ENCODE measurements at places on chromosomes 11 and 22. TPM values are rescaled to one million over a fixed set of nuclear protein-coding genes. Genes with fewer than 3 reads are reported as not detected.

- no peak for DNase-seq
- H3K36me3 ChIP-seq, result no peaks in the 10 kb centered on the region
- H3K4me1 ChIP-seq, result no peaks in the 10 kb centered on the region
- no peaks in the 10 kb centered on the region for H3K27me3 ChIP-seq
- H3K4me3 ChIP-seq, result no peak overlapping the region
- H3K27ac ChIP-seq, result no peak overlapping the region
Measured at GRCh38 chr11:133123366-133123765, 408.9 kb downstream of the OPCML start.

GRCh38 chr11:85768473-85769146, 42.3 kb downstream of the SYTL2 start:
- H3K36me3 ChIP-seq, result no peaks in the 10 kb centered on the region
- no peak overlapping the region for H3K4me3 ChIP-seq
- H3K27ac ChIP-seq, result no peak overlapping the region
- H3K27me3 ChIP-seq, result no peaks in the 10 kb centered on the region
- no peaks in the 10 kb centered on the region for H3K4me1 ChIP-seq
- no peak for DNase-seq

DNA sequence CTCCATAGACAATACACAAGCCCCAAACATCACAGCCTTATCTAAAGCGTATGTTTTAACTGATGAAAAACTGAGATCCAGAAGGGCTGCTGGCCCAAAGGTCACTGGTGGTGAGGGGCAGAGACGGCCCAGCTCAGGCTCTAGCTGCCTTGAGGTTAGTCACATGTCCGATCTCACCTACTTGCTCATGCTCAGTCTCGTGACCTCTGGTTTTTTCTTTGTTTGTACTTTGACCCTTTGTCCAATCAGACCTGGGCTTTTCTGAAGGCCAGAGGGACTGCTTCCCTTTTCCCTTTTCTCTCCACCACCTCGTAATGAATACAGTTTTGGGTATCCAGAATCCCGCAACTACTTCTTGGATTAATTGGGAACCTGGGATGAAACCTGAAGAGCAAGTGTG, 28.6 kb downstream of the MMP20 start:
- DNase-seq, result no peak
- H3K36me3 ChIP-seq, result no peaks in the 10 kb centered on the region
- H3K4me1 ChIP-seq, result peaks cover 18% of the 10 kb centered on the region

DNA sequence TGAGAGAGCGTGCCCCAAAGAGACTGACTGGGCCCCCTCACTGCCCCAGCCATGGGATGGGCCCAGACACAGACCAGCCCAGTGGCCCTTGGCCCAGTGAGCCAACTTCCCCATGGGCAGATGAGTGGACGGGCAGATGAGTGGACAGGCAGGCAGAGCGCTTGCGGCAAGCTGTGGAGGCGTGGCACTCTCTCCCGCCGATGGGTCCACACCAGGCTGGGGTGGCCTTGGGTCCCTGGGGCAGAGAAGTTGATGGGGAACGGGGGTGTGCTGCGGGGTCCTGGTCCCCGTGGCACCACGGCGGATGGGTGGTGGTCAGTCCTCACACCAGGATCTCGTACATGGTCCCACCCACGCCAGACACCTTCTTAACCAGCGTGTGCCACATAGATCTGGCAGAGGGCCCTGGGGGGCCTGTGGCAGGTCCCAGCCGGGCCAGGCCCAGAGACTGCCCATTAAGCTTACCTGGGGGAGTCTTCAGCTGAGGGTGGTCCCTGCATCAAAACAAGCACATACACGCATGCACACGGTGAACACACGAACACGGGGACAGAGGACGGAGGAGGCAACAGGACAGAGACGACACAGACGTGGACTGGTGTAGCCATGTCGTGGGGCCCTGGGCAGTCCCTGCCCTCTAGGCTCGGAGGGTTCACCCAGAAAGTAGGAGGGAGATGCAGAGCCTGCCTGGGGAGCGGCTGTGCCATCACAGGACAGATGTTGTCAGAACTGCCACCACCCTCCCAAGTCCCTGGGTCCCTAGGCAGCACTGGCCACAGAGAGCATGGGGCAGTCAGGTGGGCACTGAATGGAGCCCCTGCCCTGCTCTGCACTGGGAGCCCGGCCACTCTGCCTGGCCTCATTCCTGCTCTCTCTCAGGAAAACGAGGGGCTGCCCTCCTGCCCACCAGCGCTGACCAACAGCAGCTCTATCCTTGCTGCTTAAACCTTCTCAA, 182.2 kb downstream of the IGLL1 start:
- H3K27ac ChIP-seq, result no peak overlapping the region
- H3K36me3 ChIP-seq, result no peaks in the 10 kb centered on the region
- no peaks in the 10 kb centered on the region for H3K4me1 ChIP-seq
- H3K27me3 ChIP-seq, result no peaks in the 10 kb centered on the region
- H3K4me3 ChIP-seq, result no peak overlapping the region

The SMC1B gene
- not detected for total RNA-seq

DNA sequence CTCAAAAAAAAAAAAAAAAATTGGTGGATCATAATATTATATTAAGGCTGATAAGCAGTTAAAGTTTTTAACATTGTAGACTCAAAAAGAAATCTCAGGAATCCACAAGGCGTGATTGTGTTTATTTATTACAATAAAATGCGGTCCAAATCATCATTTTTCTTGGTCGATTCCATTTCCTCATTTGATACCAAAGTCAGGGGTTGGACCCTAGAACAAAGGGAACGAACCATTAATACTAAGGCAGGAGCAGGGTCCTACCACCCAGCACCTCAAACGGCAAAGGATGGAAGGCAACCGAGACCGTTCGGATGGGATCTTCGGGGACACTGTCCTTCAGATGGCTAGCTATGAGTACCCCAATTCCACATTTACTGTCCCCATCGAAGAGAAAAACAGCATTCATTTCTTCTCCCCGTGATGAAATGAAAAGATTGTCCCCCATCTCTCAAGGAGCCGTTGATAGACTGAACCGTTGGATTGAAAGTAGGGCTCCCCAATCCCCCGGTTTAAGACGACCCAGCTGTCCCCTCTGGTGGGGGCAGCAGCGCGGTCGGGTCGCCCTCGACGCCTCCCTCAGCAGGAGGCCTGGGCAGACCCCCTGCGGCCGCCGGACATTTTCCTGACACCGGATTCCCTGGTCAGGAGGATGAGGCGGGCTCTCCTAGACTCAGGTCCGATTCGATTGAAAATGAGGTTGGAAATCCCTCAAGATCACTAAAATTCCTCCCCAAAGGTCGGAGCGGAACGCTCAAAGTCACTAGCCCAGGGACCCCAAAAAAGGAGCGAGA, 607 bp downstream of the DMC1 start:
- no peaks in the 10 kb centered on the region for H3K36me3 ChIP-seq
- H3K4me3 ChIP-seq, result peak overlapping the region; percentile 78
- H3K4me1 ChIP-seq, result peaks cover 17% of the 10 kb centered on the region
- no peak overlapping the region for H3K27ac ChIP-seq
- peak; percentile 59 for DNase-seq
- H3K27me3 ChIP-seq, result no peaks in the 10 kb centered on the region

The HYLS1 gene
- total RNA-seq, result 5.8 TPM

DNA sequence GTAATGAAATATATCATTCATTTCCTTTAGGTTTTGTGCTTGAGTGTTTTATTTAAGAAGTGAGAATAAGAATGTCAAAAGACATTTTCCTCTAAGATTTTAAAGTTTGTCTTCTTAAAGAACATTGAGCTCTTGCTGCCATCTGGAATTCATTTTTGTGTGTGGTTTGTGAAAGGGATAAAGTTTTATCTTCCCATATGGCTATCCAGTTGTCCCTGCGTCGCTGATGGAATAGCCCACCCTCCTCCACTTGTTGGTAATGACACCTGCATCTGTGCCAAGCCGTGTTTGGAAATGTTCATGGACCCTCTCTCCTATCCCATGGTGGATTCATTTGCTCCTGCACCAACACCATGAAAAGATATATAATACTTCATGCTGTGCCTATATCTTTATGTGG, 901.5 kb downstream of the BRD1 start:
- no peak overlapping the region for H3K27ac ChIP-seq
- no peaks in the 10 kb centered on the region for H3K27me3 ChIP-seq
- H3K36me3 ChIP-seq, result no peaks in the 10 kb centered on the region
- no peaks in the 10 kb centered on the region for H3K4me1 ChIP-seq

DNA sequence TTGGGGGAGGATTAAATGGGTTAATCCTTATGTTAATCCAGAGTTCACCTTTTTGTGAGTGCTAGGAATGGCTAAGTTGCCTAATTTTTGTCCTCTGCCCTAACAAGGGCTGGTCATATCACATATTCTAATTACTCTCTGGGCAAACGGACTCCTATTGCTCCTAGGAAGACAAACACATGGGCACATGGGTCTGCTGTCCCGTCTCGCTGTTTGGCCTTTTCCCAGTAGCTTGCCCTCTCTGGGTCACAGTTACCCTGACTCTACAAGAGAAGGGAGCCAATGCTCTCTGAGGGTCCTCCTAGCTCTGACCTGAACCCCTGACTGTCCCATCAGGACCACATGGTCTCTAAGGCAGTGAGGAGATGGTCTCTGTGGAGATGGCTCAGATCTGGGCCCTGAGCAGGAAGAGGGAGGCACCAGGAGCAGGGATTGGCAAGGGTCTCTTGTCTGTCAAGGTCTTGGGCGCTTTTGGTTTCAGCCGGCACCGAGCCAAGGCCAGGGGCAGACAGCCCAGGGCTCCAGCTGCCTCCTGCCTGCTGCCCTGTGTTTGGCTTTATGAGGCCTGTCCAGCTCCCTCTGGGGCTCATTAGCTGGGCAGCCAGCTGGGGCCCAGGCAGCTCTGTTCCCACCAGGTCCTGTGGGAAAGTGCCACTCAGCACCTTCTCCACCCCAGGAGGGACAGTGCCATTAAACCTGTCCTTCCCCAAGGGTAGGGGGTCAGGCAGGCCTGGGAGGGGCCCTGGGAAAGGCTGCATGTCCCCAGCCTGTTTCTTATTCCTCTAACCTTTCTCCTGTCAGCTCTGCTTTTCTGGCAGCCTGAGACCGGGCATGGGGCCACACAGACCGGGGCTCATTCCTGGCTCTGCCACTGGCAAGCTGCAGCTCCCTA, 559.9 kb downstream of the MN1 start:
- H3K36me3 ChIP-seq, result no peaks in the 10 kb centered on the region
- no peak overlapping the region for H3K4me3 ChIP-seq
- H3K27ac ChIP-seq, result no peak overlapping the region
- peak; percentile 51 for DNase-seq

DNA sequence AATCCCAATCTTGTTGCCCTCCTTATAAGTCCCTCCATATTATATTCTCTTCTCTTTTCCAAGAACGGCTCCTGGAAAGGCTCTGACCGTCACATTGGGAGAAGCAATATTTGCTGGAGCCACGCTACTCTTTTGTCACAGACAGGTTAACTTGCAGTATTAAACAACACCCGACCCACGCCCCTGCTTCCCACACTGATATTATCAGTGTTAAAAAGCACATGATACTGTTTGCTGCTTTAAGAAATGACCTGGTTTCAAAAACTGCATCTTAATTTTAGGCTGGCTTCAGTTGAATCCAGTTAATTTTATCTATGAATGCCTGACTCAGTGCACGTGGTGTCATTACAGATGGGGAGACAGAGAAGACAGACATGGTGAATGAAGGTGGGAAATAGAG, 3.1 kb downstream of the FLI1 start:
- H3K4me1 ChIP-seq, result peaks cover 13% of the 10 kb centered on the region
- no peak for DNase-seq
- no peak overlapping the region for H3K4me3 ChIP-seq
- H3K36me3 ChIP-seq, result no peaks in the 10 kb centered on the region
- no peaks in the 10 kb centered on the region for H3K27me3 ChIP-seq
- H3K27ac ChIP-seq, result no peak overlapping the region

DNA sequence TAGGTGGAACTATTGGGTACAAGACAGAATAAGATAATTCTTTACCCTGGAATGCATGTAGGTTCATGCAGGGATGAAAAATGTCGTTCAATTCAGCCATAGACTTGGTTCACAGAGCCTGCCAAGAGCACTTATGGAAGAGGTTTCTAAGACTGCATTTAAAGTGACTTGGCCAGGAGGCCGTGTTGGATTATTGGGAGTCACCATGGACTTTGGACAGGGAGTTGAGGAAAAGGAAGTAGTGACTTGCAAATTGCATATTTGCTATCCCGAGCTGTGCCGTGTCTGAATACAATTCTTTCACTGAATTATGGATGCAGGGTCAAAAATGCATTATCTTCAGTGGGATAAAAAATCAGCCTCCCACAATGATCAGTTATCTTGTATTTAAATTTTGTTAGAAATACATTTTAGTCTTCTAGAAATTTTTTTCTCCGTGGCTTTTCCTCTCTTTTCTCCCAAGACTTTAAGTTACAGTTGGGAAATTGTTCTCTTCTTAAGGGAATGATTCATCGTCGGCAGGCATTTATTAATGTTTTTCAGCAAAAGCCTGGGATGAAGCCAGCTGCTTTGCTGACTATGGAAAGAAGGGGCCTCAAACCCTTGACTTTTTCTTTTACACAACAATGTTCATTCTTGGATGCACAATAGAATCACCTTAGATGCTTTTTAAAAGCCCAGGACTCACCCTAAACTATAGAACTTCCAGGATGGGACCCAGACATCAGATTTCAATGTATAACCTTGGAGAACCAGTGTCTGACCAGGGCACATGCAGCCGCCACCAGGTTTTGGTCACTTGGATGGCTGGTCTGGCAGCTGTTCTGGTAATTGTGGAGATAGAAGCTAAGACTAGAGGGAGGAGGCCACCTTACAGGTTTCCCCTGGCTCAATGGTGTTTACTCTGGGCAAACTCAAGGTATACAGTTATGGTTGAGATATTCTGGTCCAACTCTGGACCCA, 70.8 kb downstream of the FAT3 start:
- peak overlapping the region; percentile 24 for H3K4me3 ChIP-seq
- no peak overlapping the region for H3K27ac ChIP-seq
- no peak for DNase-seq
- no peaks in the 10 kb centered on the region for H3K36me3 ChIP-seq
- no peaks in the 10 kb centered on the region for H3K27me3 ChIP-seq
- peaks cover 20% of the 10 kb centered on the region for H3K4me1 ChIP-seq

- peaks cover 14% of the 10 kb centered on the region for H3K4me1 ChIP-seq
- H3K27me3 ChIP-seq, result no peaks in the 10 kb centered on the region
- DNase-seq, result peak; percentile 99
- H3K4me3 ChIP-seq, result peak overlapping the region; percentile 72
Measured at GRCh38 chr11:73661035-73661628, 14.8 kb downstream of the PLEKHB1 start.

DNA sequence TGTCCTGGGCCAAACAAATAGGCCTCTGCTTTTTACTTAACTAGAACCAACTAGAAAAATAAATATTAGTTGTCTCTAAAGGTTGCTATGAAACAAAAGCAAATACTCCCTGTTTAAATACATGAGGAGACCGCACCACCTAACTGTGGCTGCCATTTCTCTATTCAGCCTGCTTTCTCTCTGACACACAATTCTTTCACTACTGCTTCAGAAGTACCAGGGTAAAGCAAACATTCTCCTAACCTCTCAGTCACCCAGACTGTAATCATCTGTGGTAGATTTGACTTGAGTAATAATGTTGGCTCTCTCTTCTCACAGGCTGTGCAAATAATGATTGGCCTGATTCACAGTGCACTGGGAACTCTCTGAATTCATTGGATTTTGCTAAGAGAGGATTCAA, 41.0 kb upstream of the MS4A8 start:
- H3K4me1 ChIP-seq, result no peaks in the 10 kb centered on the region
- no peak for DNase-seq

The MMP8 gene
- total RNA-seq, result under 0.01 TPM

The TUT1 gene
- total RNA-seq, result 7.6 TPM

- H3K27ac ChIP-seq, result no peak overlapping the region
- H3K27me3 ChIP-seq, result peaks cover 11% of the 10 kb centered on the region
- no peaks in the 10 kb centered on the region for H3K36me3 ChIP-seq
- peak; percentile 43 for DNase-seq
- H3K4me1 ChIP-seq, result no peaks in the 10 kb centered on the region
Measured at GRCh38 chr22:44424359-44424682, 73.7 kb downstream of the RTL6 start.

- no peaks in the 10 kb centered on the region for H3K36me3 ChIP-seq
- H3K4me1 ChIP-seq, result no peaks in the 10 kb centered on the region
- no peak for DNase-seq
- no peak overlapping the region for H3K27ac ChIP-seq
Measured at GRCh38 chr11:122979815-122980595, 1.6 kb downstream of the BSX start.
